ENCODE measurements at places on chromosomes 7 and 10.

DNA sequence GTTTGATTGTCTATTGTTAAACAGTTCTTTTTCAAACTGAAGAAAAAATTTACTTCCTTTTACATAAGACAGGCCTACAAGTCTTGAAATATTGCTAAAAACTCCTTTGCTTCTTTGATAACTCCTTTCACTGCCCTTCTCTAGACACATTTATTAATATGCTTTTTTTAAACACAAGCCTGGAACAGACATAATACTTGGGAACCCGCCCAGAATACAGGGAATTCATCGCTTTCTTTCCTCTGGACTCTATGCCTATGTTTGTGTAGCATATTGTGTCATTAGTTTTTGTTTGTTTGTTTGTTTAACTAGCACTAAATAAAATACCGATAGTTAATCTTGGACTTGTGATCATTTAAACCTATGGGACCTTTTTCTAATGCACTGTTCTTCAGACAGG, 42.4 kb upstream of the ABCB4 start:
- no peak for DNase-seq

- no peak for DNase-seq
Measured at GRCh38 chr10:78802866-78803265, 265.9 kb upstream of the ZMIZ1 start.

DNA sequence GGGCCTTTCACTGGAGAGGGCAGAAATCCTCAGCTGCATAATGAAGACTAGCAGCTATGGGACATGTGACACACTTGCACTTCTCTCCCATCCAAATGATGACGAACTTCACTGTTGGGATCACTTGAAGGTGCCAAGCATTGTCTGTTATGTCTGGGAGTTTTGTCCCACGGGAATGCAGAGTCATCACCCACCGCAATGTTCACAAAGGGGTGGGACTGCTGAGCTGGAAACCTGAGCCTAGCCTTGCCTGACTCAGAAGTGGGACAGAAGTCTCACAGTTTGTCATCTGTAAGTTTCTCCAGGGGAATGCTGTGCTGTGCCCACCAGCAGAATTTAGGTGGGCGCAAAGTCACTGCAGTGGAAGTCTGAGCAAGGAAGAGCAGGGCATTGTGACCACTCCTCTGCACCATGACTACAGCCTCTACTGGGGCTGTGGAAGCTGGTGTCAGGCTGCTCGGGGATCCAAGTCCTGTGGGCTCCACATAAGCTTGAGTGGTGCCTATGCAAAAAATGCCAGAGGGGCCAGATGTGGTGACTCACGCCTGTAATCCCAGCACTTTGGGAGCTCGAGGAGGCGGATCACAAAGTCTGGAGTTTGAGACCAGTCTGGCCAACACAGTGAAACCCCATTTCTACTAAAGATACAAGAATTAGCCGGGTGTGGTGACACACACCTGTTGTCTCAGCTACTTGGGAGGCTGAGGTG, 472.0 kb upstream of the CNTNAP2 start:
- no peak for DNase-seq

DNA sequence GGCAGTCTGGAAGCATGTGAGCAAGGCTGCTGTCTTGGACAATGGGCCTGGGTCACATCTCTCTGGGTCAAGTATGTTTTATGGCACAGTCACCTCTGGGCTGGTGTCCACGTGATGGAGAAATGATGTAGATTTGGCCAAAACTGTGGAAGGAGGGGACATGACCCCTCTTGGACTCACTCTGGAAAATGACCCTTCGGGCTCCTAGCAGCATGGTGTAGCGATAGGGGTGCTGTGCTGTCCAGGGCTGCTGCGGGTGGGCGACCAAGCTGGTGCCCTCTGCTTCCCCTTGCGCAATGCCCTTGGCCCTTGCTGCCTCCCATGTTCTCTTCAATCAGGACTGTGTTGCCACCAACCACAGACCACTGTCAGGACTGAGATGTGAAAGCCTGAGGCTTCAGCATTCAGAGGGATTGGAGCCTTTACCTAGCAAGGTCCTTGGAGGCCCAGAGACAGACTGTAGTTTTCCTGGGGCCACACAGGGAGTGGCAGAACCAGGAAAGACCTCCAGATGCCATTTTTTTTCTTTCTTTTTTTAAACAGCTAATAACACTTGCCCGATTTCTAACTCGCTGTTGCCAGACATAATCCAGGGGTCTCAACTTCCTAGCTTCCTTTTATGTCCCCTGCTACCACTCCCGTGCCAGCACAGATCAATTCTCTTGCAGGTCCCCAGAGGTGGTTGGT, 6.1 kb downstream of the CYP26A1 start:
- DNase-seq, result no peak

DNA sequence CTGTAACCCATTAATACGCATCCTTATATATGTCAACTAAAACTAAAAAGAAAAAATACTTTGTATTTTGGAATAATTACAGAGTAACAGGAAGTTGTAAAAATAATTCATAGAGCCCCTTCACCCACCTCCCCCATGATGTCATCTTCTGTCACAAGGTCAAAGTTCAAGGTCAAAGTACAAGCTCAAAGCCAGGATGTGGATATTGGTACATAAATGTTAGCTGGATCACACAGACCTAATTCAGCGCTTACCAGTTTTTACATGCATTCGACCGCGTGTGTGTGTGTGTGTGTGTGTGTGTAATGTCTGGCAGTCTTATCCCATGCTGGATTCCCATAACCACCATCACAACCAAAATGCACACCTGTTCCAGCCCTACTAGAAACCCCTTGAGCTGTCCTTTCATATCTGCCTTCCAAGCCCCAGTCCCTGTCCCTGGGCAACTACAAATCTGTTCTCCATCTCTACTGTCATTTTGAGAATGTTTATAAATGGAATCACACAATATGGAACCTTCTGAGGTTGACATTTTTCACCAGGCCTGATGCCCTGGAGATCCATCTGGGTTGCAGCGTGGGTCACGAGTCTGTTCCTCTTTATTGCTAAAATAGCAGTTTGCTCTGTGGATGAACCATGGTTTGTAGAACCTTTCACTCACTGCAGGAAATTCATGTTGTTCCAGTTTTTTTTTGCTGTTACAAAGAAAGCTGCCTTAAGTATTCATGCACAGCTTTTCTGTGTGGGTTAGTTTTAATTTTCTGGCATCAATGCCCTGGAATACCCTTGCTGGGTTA, 153.6 kb upstream of the PITRM1 start:
- DNase-seq, result no peak

GRCh38 chr10:94213001-94213530, 149.7 kb downstream of the NOC3L start:
- DNase-seq, result no peak

GRCh38 chr10:65032867-65033769, 1511.9 kb downstream of the REEP3 start:
- DNase-seq, result no peak

DNA sequence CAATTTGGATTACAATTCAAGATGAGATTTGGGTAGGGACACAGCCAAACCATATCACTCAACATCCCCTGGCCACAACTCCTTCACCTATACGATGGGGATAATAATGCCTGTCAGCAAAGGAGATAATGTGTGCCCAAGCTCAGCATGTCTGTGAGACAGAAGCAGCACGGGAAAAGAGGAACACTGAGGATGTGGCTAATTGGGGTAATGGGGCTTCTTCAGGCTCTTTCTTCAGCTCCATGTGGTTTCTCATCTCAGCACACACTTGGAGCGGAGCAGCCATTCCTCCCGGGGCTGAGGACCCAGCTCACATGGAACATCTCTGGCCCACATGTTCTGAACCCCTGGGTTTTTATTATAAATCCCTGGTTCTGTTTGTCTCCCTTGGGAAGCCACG, 136.0 kb upstream of the NAMPT start:
- no peak for DNase-seq

GRCh38 chr10:31704195-31704594, 224.4 kb downstream of the ARHGAP12 start:
- no peak for DNase-seq

DNA sequence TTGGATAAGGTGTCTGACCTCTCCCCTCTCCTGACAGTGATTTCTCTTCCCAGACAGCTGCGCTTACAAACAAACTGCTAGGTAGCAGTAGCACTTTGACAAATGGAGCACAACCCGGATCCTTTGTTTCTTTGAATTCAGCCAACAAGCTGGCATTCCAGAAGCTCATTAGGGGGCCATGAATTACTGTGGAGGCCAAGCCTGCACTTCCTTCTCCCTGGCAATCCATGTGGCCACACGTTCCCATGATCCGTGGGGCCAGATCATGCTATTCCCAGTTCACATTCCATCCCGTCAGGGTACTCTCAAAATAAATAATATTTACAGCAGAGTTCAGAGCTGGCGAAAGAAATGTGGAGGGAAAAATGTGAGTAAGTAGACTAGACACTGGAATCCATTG, 172.4 kb downstream of the PRPF18 start:
- no peak for DNase-seq

DNA sequence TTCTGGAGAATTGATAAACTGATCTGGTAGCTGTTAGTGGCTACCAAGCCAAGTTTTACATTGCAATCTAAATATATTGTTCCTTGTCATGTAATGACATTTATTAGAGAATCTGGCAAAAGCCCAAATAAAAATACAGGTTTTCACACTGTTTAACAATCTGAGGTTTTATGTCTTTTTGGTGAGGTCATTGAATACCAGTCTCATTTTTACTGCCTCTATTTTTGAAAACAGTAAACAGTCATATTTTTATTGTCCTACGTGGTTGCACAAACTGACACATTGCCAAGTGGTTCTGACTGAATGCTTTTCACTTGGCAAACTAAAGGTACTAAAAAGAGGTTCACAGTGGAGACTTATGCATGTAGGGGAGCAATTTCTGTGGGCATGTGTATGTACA, 157.5 kb downstream of the PRKG1 start:
- DNase-seq, result no peak

- no peak for DNase-seq
Measured at GRCh38 chr10:112532956-112533355, 85.9 kb downstream of the VTI1A start.

- no peak for DNase-seq
Measured at GRCh38 chr10:48579251-48579960, 25.5 kb downstream of the ARHGAP22 start.

DNA sequence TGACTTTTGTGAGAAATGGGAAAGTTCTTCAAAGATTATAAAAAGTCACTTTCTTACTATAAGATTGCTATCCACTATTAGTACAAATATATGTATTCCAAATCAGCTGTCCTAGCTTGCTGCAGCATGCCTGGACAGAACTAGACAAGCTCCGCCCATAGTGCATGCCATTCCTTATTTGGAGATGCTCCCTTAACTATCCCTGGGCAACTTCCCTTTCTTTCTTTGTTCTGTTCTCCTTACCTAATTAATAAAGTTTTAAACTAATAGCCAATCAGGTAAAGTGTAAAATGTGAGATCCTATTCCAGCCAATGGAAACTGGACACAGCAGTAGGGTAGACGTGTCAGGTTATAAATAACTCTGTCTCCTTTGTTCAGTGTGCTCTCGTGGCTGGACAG, 281.9 kb downstream of the CAMK1D start:
- DNase-seq, result no peak

DNA sequence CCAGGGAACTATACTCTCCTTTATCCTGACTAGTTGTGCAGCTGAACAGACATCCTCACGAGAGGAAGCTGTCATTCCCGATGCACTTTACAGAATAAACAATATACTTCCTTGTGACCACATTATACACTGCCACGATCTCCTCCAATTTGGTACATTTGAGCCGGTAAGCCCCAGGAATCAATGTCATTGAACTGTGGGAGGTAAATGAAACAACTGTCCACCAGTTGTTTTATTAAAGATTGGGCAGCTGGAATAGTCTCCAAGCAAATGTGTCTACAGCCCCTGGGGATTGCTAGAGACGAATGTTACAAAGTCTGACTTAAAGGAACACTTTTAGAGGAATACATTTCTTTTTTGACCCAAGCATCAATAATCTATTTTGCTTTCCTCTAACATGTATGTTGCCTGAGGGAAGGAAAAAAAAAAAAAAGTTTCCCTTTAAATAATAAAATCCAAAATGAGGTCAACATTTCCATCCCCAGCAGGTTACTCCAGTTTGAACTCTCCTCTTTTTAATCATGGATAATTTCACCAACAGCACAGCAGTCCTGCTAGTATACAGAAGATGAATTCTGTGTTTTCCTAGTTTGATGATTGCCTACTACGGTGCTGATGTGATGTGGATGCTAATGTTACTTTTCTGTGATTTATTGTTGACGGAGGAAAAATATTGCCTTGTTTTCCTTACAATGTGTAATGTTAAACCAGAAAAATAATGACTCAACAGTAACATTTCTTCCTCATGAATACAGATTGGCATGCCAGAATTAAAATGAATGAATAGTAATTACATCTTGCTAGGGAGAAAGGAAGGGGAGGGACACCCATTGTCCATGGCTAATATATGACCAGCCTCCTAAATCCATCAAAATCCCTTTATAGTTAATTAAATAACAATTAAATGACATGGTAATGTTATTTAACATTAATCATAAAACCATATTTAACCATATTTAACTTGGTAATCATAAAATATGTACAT, 360.9 kb downstream of the NEBL start:
- no peak for DNase-seq

DNA sequence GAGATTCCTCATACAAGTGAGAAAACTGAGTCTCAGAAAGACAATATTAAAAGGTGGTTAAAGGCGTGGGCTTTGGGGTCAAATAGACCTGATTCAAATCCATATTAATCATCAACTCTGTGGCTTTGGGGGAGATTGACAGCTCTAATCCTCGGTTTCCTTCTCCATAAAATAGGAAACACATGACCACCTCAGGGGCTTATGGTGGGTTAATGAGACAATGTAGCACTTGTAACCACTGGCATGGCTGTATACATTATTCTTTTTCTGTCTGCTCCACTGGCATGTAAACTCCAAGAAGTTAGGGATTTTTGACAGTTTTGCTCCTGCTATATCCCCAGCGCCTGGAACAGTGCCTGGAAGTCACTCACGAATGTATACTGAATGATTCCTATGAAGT, 120.8 kb upstream of the GAD2 start:
- DNase-seq, result no peak

DNA sequence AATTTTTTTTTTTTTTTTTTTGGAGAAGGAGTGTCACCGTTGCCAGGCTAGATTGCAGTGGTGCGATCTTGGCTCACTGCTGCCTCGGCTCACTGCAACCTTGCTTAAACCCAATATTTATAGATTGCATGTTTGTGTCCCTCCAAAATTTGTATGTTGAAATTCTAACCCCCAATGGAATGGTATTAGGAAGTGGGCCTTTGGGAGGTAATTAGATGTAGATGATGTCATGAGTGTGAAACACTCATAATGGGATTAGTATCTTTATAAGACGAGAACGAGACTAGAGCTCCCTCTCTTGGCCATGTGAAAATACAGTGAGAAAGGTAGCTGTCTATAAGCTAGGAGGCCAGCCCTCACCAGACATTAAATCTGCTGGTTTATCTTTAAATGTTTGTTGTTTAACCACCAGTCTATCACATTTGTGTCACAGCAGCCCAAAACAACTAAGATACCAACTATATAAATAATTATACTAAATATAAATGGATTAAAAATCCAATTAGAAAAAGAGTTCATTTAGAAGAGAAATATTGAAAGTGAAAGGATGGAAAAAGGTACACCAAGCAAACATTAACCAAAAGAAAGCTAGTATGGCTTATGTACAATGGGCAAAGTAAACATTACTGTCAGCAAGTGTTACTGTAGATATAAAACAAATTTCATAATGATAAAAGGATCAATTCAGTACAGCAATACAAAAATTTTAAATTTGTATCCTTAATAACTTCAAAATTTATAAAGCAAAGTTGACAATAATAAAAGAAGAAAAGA, 9.3 kb downstream of the TCAF1 start:
- DNase-seq, result peak; percentile 45

Measured in RKO (cell line).